ENCODE measurements at places on chromosomes 3 and 15.
A peak's percentile ranks its signal among the peaks of the same experiment; 100 is the strongest.

DNA sequence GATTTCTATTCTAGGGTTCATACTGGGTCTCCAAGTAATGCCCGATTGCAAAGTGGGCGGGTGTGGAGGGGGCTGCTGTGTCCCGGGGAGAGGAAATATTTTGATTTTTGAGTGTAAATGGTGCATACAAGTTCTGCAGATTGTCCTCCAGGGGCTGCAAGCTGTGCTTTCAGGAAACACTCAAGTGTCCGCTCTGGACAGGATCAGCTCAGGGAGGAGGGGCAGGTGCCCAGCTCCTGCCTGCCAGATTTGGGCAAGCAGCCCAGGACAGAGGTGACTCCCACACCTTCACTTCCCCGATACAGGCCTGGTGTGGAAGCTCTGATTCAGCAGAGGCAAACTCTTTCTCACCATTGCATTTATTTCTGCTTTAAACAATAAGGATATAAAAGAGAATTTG lies 142.7 kb downstream of the ALDH1A2 start:
- no peak for DNase-seq

DNA sequence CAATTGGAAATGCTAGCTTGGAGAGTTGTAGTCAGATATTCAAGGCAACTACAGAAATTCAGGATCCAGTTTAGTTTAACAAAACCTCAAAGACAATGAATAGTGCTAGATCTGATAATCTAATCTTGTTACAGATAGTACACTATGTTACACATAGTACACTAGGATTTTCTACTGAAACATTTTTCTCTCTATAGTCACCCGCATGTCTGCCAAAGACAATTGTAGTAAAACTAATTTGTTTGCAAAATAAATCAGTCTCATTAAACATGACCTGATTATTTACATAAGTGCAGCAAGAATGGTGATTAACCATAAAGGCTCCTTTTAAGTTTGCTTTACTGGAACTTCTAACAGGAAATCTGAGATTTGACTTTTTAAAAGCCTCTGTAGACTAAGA lies 52.0 kb downstream of the ILDR1 start:
- no peak for DNase-seq

DNA sequence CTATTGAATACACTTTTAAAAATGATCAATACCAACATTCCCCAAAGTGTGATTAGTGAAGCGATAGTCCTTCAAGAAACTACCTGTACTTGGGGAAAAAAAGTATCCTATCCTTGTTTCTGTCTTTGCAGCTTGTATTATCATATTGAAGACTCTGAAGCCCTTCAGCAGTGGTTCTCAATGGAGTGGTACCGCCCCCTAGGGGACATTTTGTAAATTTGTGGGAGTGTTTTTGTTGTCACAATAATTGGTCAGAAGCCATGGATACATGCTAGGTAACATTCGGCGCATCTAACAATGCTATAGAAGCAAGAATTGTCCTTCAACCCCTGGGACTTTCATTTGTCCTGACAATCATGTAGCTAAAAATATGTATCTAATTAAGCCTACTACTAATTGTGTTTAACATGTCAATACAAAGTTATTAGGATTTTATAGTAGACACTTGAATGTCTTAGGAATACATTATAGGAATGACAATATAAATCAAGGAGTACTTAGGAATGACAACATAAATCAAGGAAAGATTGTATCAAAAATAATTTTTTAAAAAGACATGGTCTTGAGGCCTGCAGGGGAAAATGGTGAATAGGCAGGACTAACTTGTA lies 53.7 kb downstream of the NMD3 start:
- peak; percentile 60 for DNase-seq

DNA sequence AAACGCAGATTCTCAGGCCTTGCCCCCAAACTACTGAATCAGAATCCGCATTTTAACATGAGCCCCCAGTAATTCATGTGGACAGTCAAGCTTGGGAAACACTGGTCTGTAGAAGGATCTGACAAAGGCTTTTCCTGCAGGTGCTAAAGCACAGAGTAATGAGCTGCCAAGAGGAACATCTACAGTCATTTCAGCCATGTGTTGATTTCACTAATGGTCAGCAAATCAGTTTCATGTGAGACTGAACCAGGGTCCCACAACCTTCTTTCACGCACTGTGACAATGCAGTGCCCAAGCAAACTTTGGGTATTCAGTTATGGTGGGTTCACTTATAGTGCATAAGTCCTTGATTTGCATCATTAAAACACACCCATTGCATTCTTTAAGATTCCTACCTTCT lies 237.6 kb downstream of the TUSC7 start:
- no peak for DNase-seq

Data from activated CD4-positive, alpha-beta T cell treated with anti-CD3 and anti-CD28 coated beads, Interleukin-2, amount 10 ng/mL, durations not matched to agents 7 days and 5 days (primary cell).